ENCODE measurements at places on chromosomes 12 and 14.

- DNase-seq, result no peak
Observed at GRCh38 chr12:96720363-96720705, 186.7 kb upstream of the NEDD1 start.

- no peak for DNase-seq
Observed at GRCh38 chr12:41681898-41682297, 462.8 kb downstream of the GXYLT1 start.

- DNase-seq, result no peak
Observed at GRCh38 chr14:58828298-58828697, 190.5 kb downstream of the DACT1 start.

GRCh38 chr12:107748472-107748871, 12.5 kb downstream of the PRDM4 start:
- no peak for DNase-seq

DNA sequence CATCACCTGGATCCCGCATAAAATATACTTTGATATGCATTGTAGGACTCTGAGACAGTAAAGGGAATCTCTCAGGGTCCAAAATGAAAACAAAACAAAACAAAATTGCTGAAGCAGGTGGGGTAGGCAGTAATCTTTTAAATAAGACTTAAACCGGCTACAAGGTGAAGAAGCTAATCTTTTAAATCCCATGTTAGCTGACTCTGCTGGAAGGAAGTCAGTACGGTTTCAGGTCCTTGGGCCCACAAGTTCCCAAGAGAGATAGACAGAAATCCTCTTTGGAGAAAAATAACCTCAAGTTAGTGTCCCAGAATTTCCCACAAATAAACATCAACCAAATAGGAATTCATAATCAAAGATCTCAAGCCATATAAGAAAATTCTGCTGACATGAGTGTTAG, 5.0 kb upstream of the EPS8 start:
- no peak for DNase-seq

DNA sequence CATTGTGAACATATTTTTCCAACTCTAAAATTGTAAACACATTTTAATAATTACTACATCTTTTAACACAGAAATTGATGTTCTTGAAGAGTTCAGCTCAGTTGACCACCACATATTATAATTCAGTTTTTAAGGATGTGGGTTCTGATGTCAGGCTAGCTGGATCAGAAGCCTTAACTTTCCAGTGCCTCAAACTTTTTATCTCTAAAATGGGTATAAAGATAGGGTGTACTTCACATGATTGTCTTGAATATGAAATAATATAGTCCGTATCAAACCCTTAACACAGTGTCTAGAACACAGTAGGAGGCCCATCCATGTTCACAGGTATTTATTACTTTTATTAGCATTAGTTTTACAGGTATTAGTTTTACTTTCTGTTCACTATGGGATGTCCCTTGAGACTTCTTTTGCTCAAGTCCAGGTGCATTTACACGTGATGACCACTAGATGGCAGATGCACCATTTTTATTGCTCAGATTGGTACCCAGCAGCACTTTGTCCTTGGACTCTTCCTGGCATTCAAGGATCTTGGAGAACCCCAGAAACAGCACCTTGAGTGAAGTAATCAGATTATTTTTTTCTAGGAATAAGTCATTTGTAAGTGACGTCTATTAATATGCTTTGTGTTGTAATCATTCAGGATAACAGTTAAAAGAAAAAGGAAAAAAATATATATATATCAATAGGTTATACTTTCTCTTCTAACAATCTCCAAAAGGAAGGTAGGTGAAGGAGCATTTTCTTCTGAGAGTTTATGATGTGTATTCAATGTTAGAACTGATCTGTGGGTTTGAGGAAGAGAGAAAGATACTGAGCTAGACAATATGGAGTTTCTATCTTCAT, 580.2 kb downstream of the ETNK1 start:
- DNase-seq, result no peak

DNA sequence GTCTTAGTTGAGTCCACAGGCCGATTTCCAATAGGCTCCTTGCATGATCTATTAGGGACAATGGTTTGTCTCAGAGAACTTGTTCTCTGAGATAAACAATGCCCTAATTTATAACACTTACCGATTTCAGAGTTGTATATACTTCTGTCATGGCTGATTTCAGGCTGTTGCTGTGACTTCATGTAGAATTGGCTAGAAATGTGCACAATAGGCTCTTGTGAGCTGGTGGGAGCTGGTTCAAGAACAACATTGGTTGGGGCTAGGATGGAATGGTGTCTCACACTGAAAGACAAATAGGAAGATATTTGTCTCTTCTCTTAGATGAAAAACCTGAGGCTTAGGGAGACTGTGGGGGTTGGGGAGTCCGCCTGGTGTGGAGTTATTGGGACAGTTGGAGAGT, 6.7 kb upstream of the KRT86 start:
- DNase-seq, result no peak

GRCh38 chr14:56796259-56796658, 14.0 kb downstream of the OTX2 start:
- no peak for DNase-seq

DNA sequence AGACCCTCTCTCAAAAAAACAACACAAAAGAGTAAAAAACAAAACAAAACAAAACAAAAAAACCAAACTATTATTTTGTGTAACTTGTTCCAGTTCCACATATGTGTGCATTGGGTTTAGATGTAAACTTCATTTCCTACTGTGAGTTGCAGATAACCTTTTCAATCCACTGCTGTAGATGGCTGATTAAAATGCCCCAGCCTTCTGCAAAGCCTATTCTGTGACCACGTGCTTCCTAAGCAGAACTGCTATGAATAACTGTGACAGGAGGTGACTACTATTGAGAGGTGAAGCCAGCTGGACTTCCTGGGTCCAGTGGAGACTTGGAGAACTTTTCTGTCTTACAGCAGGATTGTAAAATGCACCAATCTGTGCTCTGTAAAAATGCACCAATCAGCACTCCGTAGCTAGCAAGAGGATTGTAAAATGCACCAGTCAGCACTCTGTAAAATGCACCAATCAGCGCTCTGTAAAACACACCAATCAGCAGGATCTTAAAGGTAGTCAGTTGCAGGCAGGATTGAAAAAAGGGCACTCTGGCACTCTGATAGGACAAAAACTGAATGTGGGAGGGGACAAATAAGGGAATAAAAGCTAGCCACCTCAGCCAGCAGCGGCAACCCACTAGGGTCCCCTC, 10.3 kb upstream of the ELK3 start:
- DNase-seq, result no peak

DNA sequence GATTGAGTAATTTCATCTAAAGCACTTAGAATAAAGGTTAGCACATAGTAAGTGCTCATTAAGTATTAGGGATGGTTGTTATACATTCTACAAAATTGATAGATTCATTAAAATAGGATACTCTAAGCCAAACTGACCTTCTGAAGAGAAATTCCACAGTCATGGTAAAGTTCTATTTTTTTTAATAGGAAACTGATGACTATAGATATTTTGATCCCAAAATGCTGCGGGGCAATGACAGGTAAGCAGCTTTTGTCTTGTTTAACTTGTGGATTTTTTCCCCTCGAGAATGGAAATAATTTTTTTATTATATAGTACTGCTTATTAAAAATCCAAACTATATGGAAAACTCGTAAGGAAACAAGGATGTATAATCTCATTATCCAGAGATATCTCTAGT, 97.0 kb downstream of the SCFD1 start:
- DNase-seq, result no peak

GRCh38 chr14:56194042-56194441, 75.8 kb downstream of the PELI2 start:
- DNase-seq, result no peak

GRCh38 chr14:105485739-105486162, 935 bp upstream of the CRIP1 start:
- DNase-seq, result no peak

DNA sequence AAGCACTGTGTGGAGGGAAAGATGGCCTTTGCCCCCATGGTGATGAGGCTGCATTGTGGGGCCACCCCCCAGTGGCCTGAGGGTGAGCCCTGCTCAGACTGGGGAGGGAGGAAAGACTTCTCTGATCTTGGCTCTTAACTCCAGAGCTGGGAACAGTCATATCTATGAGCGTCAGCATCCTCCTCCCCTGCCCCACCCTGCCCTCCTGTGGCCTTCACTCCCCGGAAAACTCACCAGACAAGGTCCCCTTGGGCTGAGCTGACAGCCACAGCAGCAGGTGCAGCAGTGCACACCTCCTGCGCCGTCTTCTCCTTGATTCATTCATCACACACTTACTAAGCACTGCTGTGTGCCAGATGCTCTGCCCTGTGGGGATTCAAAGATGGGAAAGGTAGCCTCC, 98.8 kb downstream of the B4GALNT3 start:
- no peak for DNase-seq

DNA sequence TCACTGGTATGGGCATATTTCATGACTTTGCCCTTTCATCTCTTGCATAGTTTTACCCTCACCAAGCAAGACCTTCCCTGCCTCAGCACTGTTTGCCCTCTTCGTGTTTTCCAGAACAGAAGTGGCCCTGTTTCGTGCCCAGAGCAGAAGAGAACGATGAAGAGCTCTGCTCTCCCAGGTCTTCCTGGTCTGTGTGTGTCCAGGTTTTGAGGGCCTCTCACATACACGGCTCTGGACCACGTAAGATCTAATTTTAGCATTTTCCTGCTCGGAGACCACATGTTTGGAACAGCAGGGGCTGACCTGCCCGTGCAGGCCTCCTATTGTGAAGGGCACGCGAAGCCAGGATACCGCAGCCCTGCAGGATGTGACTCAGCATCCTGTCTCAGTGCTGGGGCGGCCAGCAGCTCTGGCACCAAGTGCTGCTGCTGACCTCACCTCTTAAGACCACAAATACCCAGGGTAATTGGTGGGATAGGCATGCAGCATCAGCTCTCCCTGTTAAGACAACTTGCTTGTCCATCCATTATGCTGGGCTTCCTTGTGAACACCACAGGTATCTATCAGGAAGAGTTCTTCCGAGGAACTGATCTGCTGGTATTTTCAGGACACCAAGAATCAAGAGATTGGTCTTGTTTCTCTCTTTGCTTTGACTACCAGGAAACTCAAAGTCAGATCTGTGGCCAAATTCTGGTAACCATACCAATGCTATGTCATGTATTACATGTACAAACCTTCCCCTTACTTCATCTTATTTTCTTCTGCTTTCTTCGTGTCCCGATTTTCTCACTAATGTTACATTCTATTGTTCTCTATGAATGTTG, 19.0 kb downstream of the SSH1 start:
- DNase-seq, result no peak

- no peak for DNase-seq
Observed at GRCh38 chr14:105490267-105490571, 827 bp upstream of the TEDC1 start.

DNA sequence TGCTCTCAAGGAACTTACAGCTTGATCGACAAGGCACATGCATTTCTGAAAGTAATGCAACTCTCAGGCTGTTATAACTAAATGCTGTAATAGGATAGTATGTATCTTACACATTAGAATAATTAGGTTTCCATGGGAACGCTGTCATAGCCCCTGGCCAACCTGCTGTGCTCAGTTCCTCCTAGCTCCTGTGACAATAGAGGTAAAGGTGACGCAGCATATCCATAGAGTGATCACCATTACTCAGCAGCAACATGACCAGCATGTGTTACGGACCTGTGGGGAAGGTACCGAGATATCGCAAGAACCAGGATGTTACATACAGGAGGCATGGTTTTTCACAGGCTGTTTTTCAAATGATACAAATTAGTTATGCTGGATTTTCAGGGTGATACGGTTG, 150.7 kb downstream of the CAND1 start:
- no peak for DNase-seq

- no peak for DNase-seq
Observed at GRCh38 chr12:44428825-44429224, 447.3 kb downstream of the NELL2 start.

- no peak for DNase-seq
Observed at GRCh38 chr12:110576504-110576903, 6.6 kb downstream of the PPTC7 start.

- no peak for DNase-seq
Observed at GRCh38 chr14:104950021-104950420, 25.3 kb downstream of the PLD4 start.

- peak; percentile 40 for DNase-seq
Observed at GRCh38 chr12:2998789-2999264, 39.6 kb downstream of the TEAD4 start.

DNA sequence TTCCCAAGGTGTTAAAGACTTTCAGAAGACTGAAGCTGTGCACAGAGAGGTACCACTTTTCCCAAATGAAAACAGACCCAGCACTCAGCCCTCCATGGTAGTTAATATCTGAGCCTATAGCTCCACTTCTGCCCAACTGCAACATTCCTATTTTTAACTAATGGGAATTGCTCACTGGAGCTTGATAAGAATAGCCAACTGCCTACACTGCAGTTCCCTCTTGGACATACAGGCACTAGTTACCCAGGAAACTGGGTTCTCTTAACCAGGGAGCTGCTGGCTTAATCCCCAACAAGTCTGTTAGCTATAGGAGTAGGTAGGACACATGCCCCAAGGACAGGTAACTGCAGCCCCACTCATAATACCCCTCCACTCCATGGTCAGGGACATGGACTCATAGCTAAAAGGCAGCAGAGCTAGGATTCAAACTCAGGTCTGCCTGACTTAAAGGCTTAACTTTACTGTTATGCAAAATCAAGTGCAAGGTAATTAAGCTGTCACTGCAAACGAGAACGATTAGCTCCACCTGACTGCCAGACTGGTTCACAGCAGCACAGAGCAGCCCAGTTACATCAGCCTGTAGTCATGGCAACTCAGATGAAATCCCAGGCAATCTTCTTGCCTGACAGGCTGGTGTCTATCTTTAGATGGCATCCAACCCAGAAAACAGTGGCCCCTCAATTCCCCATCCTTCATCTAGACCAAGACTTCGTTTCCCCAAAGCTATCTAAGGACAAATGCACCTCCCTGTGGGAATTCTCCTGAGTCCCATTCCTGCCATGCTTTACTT, 77.1 kb upstream of the ACTN1 start:
- peak; percentile 54 for DNase-seq

GRCh38 chr12:69837657-69838415, 12.8 kb downstream of the MYRFL start:
- DNase-seq, result no peak

DNA sequence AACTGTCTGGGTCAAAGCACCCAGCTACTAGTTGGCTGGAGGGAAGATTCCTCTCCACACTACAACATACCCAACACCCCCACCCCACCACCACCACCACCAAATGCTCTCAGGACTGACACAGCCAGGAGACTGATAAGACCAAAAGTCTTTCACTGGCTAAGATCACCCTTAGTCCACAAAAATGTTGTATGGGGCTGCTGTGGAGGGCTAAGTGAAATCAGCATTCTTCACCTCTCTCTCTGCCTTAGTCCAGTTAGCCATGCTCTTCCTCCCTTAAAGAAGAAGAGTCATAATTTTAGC, 106.2 kb downstream of the NUAK1 start:
- no peak for DNase-seq

DNA sequence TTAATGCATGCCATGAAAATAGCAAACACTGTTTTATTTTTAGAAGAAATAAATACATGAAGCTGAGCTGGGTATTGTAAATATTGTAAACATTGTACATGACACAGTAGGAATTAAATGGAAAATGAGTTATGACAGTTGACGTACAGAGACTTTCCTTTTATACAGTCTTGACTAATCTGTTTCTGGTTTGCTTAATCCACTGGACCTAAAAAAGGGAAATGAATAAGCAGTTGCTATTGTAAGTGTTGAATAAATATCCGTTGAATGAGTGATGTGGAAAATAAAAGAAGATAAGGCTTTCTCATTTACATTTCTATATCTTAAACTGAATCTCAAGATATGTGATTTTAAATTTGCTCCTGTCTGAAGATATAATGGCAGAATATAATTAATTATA, 15.0 kb downstream of the PMCH start:
- DNase-seq, result no peak
